ENCODE measurements at places on chromosomes 1 and 21. TPM values are rescaled to one million over a fixed set of nuclear protein-coding genes. Genes with fewer than 3 reads are reported as not detected.

- no peak for DNase-seq
- H3K4me1 ChIP-seq, result no peaks in the 10 kb centered on the region
- no peaks in the 10 kb centered on the region for H3K36me3 ChIP-seq
- no peak overlapping the region for H3K4me3 ChIP-seq
- no peaks in the 10 kb centered on the region for H3K27me3 ChIP-seq
- H3K27ac ChIP-seq, result no peak overlapping the region
Observed at GRCh38 chr1:196271212-196271947, 336.9 kb downstream of the KCNT2 start.

GRCh38 chr1:39115271-39116110 lies 89.0 kb upstream of the MACF1 start:
- H3K27me3 ChIP-seq, result peaks cover 2% of the 10 kb centered on the region
- no peak overlapping the region for H3K27ac ChIP-seq
- peaks cover 2% of the 10 kb centered on the region for H3K36me3 ChIP-seq
- no peak for DNase-seq

- H3K27me3 ChIP-seq, result no peaks in the 10 kb centered on the region
- H3K27ac ChIP-seq, result peak overlapping the region; percentile 31
- peak overlapping the region; percentile 64 for H3K4me3 ChIP-seq
- DNase-seq, result no peak
- H3K36me3 ChIP-seq, result no peaks in the 10 kb centered on the region
Observed at GRCh38 chr1:107842241-107842640, 122.7 kb downstream of the VAV3 start.

- H3K4me1 ChIP-seq, result peaks cover 28% of the 10 kb centered on the region
- DNase-seq, result no peak
Observed at GRCh38 chr1:77047978-77048614, 171.1 kb downstream of the PIGK start.

GRCh38 chr21:27513016-27513415 lies 546.1 kb upstream of the ADAMTS5 start:
- peaks cover 2% of the 10 kb centered on the region for H3K36me3 ChIP-seq
- H3K27ac ChIP-seq, result no peak overlapping the region
- no peak for DNase-seq

DNA sequence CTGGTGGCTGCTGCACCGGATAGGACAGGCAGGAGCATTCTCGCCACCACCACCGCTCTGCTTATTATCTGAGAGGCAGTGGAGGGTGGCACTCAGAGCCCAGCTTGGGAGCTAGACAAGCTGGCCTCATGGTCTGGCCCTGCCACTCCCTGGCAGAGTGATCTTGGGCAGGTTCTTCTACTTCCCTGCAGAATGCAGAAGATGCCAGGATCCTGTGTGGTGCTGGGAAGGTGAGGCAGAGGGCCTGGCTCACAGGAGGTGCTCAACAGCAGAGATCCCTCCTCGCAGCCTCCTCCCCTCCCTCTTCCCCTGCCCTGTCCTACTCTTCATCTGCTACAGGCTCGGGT lies 60.4 kb downstream of the ARHGEF10L start:
- H3K4me3 ChIP-seq, result no peak overlapping the region
- H3K27me3 ChIP-seq, result peaks cover 3% of the 10 kb centered on the region
- H3K36me3 ChIP-seq, result no peaks in the 10 kb centered on the region
- no peaks in the 10 kb centered on the region for H3K4me1 ChIP-seq

DNA sequence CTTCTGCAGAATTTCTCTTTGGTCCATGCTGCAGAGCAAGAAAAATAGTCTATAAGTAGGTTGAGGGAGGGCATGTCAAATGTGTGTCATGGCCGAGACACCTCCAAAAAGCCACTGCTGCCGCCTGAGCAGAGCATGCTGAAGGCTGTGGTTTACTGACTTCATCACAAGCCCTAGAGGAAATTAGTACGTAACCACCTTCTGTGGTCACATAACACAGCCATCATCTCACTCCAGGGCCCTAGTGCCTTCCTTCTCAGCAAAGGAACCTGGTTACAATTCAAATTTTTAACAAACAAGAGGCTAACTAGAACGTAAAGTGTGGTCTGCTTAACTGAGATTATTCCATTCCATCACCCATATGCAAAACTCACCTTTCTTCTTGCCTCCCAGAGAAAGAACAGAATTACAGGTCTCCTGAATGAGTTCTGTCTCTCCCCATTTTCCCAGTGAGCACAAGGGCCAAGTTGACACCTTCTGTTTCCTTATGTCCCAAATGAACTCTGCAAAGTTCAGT lies at the start of gene PTPN22:
Gene PTPN22, minus strand, starts transcription at position 116 of the 517 bp plus-strand sequence.
- no peaks in the 10 kb centered on the region for H3K36me3 ChIP-seq
- peak within 1 kb of the TSS; percentile 97 for H3K27ac ChIP-seq
- peak within 1 kb of the TSS; percentile 90 for H3K4me3 ChIP-seq

DNA sequence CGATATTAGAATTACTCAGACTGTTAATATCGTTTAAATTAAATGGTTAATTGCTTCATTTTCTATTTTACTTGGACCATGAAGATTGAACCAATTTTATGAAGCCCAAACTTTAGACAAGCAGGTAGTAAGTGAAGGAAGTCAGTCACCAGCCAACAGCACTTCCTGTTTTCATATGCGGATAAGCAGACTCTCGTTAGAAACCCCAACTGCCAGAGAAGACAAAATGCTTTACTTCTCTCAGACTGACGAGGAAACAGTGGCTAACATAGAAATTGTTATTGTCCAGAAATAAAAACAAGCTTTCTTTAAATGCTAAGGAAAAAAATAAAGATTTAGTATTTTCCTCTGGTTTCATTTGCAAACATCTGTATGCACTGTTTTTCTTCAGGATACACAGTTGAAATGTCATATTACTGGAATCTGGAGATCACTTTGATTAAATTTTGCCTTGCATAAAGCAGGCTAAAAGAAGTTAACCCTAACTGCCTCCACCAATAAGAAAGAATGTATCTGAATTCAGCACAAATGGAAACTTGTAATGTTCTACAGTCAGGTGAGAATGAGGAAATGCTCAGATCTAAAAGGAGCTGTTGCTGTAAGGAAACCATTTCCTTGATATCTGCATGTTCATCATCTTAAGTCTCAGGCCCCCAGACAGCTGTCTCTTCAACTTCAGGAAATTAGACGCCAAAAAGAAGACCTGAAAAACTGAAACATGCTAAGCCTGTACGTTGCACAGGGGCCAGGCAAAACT lies 129.8 kb upstream of the SAMSN1 start:
- DNase-seq, result no peak
- H3K4me1 ChIP-seq, result peaks cover 44% of the 10 kb centered on the region
- H3K36me3 ChIP-seq, result peaks cover 4% of the 10 kb centered on the region
- H3K27me3 ChIP-seq, result no peaks in the 10 kb centered on the region

DNA sequence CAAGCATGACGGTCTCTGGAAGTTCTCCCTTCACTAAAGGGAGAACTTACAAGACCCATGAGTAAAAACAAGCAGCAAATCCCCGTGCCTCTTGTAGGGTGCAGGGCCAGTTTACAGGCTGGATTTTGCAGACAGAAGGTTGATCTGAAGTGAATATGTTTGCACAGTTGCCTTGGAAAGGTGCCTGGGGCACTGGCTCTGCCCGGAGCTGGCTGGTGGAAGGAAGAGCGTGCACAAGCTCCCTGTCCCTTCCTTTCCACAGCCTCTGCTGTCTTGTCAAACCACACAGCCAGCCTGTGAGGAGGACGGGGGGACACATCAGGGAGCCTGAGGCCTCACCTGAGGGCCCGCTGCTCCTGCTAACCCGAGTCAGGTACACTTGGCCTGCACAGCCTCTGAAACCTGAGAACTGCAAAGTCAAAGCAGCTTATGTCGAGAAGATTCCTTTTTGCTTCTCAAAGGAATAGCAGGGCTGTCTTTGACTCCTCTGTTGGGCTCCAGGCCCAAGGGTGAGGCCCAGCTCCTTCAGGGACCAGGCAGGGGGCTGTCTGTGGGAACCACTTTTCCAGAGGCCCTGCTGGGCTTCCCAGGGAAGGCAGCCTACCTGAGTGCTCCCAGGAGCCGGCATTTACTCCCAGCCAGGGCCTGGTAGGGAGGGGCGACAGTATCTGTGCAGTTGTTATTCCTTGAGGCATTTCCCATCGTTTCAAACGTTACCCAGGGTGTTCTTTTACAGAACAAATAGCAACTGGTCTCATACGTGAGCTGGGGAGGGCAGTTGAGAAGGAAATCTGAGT lies 251.5 kb downstream of the SIPA1L2 start:
- H3K4me3 ChIP-seq, result no peak overlapping the region
- H3K27ac ChIP-seq, result no peak overlapping the region
- H3K27me3 ChIP-seq, result peaks cover 22% of the 10 kb centered on the region
- DNase-seq, result no peak
- H3K4me1 ChIP-seq, result no peaks in the 10 kb centered on the region

GRCh38 chr1:58764294-58764978 lies 19.4 kb downstream of the JUN start:
- H3K4me1 ChIP-seq, result no peaks in the 10 kb centered on the region
- H3K4me3 ChIP-seq, result no peak overlapping the region
- no peak overlapping the region for H3K27ac ChIP-seq
- no peak for DNase-seq

DNA sequence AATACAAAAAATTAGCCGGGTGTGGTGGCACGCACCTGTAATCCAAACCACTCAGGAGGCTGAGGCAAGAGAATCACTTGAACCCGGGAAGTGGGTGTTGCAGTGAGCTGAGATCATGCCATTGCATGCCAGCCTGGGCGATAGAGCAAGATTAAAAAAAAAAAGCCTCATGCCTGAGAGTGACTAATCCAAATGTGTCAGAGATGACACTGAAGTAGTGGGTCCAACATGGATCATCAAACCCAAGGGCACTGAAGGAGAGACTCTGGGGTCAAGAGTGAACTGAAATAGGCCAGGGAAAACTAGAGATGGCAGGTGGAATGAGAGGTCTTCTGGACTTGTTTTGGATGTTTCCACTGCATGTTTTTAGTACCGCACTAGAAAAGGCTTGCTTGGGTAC lies 10.2 kb upstream of the CACHD1 start:
- DNase-seq, result no peak
- no peak overlapping the region for H3K27ac ChIP-seq
- H3K4me1 ChIP-seq, result no peaks in the 10 kb centered on the region
- no peak overlapping the region for H3K4me3 ChIP-seq
- H3K27me3 ChIP-seq, result peaks cover 4% of the 10 kb centered on the region
- no peaks in the 10 kb centered on the region for H3K36me3 ChIP-seq

DNA sequence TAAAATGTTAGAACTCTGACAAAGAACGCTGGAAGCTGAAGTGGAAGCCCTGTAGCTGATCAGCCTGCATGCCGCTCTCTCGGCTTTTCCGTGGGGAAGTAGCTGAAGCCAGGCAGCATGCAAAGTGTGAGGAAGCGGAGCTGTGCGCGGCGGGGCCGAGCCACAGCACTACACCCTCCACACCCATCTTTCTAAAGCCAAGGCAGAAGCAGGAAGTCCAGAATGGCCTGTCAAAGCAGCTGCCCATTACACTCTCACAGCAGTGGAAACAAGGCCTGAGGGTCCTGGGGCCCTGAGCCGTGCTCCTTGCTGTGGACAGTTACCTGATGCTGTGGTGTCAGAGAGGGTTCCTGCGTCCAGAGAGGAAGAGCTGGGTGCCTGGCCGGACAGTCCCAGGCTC lies 69.6 kb downstream of the UBR4 start:
- peaks cover 99% of the 10 kb centered on the region for H3K36me3 ChIP-seq
- no peaks in the 10 kb centered on the region for H3K4me1 ChIP-seq
- no peaks in the 10 kb centered on the region for H3K27me3 ChIP-seq
- no peak overlapping the region for H3K4me3 ChIP-seq
- no peak for DNase-seq
- H3K27ac ChIP-seq, result no peak overlapping the region

GRCh38 chr21:42578034-42578433 lies 64.4 kb downstream of the SLC37A1 start:
- no peaks in the 10 kb centered on the region for H3K4me1 ChIP-seq
- H3K27me3 ChIP-seq, result no peaks in the 10 kb centered on the region
- DNase-seq, result no peak
- H3K27ac ChIP-seq, result no peak overlapping the region

GRCh38 chr1:46619656-46620258 lies 3.1 kb upstream of the MOB3C start:
- no peak overlapping the region for H3K4me3 ChIP-seq
- DNase-seq, result no peak
- no peaks in the 10 kb centered on the region for H3K36me3 ChIP-seq
- H3K27ac ChIP-seq, result no peak overlapping the region
- H3K4me1 ChIP-seq, result peaks cover 13% of the 10 kb centered on the region
- no peaks in the 10 kb centered on the region for H3K27me3 ChIP-seq

The IGSF21 gene
- not detected for polyA plus RNA-seq

The SMCP gene
- polyA plus RNA-seq, result not detected

The PIP5K1A gene
- 8.5 TPM for polyA plus RNA-seq

The AIM2 gene
- polyA plus RNA-seq, result not detected
